ENCODE measurements at places on chromosomes 3 and 15.

DNA sequence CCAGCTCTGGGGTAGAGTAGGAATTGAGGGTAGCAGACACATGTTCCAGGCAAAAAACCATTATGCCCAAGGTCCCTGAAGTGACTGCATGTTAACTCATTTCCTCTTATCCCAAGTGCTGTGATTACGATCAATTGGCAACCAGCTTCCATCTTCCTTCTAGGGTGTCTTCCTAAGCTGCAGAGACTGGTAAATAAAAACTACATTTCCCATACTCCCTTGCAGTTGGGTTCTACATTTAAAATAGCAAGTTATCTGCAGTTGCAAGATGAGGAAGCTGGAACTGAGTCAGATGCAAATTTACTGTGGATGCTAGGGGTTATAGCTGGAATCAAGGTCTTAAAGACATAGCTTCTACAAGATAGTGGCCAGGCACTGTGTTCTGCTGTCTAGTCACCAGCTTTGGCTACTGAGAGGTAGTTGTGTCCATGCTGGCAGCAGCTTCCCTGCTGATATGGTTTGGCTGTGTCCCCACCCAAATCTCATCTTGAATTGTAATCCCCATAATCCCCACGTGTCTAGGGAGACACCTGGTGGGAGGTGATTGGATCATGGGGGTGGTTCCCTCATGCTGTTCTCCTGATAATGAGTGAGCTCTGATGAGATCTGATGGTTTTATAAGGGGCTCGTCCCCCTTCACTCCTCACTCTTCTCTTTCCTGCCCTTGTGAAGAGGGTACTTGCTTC, 51.3 kb upstream of the FBN1 start:
- DNase-seq = no peak

DNA sequence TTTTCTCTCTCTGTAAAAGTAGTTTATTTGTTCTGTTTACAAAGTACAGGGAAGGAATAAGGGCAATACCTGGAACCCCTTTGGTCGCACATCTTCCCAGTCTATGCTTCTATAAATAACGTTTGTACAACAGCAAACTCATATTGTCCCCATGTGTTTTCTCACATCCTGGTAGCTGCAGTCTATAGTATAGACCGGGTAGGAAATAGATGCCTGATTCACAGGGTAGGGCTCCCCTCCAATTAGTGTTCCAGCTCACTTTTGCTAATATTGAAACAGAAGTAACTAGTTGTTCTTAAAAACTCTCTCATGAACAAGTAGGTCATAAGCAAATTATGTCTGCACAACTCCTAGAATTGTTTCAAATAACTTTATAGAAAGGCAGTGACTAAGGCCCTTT, 17.7 kb downstream of the ATG7 start:
- DNase-seq = no peak

- no peak for DNase-seq
Measured at GRCh38 chr3:140545197-140545596, 132.7 kb upstream of the TRIM42 start.

- no peak for DNase-seq
Measured at GRCh38 chr3:64086479-64087252, 63.4 kb upstream of the PSMD6 start.

- peak; percentile 67 for DNase-seq
Measured at GRCh38 chr3:126357295-126358037, at the start of gene KLF15. Gene KLF15 (minus strand): TSS chr3:126357408. CDS start chr3:126352922, 4,486 bp downstream.

DNA sequence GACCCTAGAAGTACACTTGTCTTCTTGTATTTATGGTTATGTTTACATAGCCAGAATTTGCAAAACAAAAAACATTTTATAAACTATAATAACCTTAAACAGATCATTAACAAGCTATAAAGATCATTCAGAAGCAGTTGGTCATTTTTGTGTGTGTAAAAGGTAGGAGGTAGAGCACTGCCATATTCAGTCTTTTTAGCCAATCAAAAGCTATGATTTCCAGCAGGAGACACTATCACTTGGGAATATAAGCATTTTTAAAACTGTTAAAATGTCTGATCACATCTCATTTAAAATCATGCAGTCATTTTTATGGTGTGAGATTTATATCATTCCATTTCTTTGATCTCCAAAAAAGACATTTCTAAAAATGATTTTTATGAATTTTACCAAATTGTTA, 42.6 kb upstream of the ATP2C1 start:
- no peak for DNase-seq

GRCh38 chr15:25770618-25771337, 92.3 kb downstream of the ATP10A start:
- no peak for DNase-seq

GRCh38 chr3:185779461-185779860, 45.4 kb downstream of the IGF2BP2 start:
- no peak for DNase-seq

DNA sequence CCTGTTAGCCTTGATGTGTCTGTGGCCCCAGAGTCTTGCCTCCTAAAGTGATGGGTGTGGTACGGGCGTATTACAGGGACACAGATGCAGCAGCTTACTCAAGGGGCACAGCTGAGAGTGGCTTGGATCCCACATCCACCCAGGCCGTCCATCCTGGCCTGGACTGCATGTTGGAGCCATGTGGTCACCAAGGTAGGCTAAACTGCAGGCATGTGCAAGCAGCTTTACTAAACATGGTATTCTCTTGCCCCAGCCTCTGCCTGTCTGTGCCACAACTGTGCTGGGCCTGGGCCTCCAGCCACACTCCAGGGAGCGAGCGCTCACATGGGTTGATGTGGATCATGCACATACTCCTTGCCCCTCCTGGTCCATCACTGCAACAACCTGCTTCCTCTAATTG, 6.1 kb upstream of the GPR62 start:
- DNase-seq = no peak

GRCh38 chr15:53437366-53437765, 322.1 kb downstream of the WDR72 start:
- DNase-seq = no peak

- no peak for DNase-seq
Measured at GRCh38 chr15:88043396-88043795, 213.1 kb downstream of the NTRK3 start.

DNA sequence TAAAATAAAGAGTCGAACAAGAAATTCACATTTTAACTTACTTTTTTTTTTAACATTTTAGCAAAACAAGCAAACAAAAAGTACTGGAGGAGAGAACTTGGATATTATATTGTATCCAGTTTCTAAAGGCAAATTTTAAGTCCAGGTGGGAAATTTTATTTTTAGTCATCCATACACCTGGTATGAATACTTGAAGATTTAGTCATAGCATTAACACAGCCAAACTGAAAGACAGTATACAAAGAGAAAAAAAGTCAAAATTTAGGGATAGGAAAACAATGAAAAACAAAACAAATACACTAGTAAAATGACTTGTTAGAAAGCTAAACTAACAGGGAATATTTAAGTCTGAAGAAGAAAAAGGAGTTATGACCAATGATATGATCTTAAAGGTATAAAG, 69.1 kb downstream of the PROS1 start:
- DNase-seq = no peak

GRCh38 chr15:38671675-38672254, 107.2 kb upstream of the RASGRP1 start:
- DNase-seq = no peak

DNA sequence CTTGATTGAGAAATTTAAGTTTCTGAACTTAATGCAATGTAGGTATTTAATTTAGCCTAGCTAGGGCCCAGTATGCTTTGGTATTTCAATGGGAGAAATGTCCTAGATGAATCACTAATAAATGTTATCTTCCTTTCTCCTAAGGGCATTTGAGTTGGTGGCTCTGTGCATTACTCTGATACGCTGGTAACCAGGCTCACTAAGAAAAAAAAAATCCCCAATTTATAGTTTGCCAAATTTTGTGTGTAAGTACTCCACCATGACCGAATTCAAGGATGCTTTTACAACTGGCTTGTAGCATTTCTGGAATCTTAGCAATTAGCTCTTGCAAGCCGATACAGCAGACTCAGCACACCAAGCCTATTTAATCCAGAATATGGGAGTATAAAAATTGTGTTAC, 94.6 kb upstream of the LPP start:
- DNase-seq = no peak

DNA sequence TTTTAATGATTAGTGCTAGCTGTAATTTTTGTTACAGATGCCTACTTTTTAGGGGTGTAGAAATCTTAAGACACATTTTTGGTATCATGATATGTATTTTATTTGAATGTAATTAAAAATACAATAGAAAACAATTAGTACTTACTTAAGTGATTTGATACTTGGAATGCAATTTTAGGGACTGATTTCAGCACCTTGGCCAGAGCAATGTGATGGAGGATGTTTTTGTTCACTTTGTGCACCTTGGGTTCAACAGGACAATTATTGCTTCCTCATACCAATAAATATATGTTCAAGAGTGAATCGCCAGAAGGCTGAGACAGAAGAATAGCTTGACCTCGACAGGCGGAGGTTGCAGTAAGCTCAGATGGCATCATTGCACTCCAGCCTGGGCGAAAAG, 22.3 kb downstream of the GMNC start:
- DNase-seq = no peak

DNA sequence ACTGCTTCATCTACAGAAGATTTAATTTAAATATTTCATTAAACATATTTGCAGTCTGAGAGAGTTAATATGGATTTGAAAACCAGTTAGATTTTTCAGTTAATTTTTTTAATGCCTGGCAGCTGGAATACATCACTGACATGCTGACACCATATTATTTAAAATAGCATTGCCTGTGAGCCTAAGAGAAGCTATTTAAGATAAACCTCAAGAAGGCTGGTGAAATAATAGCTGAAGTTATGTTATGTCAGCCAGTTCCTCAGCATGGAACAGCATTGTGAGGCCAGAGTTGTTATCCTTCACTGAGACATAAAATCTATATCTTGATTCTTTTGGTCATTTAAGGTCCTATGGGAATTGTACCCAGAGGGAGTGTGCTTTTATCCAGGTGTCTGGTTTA, 705.2 kb downstream of the NAALADL2 start:
- DNase-seq = no peak

- DNase-seq = no peak
Measured at GRCh38 chr3:184419171-184419570, 39.3 kb downstream of the CHRD start.

GRCh38 chr15:99109555-99110021, 4.7 kb downstream of the SYNM start:
- DNase-seq = no peak

DNA sequence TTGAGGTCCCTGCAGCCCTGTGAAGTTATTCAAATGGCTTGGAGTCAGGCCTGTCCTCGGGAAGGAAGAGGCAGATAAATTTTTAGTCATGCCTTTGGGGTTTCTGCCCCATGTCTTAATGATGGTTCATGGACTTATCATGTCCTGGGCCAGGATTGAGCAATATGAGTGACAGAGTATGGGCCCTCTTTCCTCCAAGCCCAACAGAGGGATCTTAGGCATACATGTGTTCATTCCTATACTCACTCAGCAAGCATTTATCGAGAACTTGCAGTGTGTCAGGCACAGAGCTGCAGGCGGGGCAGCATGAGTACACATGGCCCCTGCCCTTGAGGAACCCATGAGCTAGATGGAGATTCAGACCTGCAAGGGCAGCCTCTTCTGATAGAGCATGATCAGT, 6.2 kb downstream of the ESYT3 start:
- no peak for DNase-seq

- DNase-seq = no peak
Measured at GRCh38 chr15:77187751-77188464, 117.0 kb upstream of the TSPAN3 start.

DNA sequence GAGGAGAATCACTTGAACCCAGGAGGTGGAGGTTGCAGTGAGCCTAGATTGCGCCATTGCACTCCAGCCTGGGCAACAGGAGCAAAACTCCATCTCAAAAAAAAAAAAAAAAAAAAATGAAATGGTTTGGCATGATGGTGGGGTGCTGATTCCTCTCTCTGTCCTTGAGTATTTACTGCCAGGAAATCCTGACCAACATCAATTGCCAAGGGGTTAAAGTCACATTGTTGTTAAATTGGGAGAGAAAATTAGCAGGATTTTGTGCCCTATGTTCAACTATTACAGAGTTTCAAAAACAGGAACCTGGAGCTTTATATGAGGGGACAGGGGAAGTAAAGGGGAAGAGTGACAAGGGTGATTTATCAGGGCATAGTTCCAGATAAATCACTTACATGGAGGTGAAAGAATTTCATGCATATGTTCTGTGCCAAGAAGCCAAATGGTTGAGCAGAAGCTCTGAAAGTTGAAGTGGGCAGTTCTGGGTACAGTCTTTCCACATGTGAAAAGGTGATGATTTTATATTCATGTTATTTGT, 70.5 kb upstream of the TSEN2 start:
- no peak for DNase-seq

DNA sequence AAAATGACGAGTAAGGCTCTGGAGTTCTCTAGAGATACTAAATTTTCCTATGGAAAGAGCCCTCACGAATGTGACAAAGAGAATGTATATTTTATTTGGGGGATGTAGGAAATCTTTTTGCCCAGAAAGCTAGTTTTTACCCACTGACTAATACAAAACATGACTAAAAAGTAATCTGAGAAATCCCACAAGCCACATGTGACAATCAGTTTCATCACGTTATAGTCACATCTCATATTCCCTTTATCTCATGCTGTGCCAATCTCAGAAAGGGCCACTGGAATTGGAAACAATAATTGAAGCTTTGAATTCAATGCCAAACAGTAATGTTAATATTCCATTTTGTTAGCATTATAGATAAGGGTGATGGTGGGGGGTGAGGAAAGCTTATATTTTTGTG, 509.0 kb upstream of the GOLIM4 start:
- DNase-seq = no peak

DNA sequence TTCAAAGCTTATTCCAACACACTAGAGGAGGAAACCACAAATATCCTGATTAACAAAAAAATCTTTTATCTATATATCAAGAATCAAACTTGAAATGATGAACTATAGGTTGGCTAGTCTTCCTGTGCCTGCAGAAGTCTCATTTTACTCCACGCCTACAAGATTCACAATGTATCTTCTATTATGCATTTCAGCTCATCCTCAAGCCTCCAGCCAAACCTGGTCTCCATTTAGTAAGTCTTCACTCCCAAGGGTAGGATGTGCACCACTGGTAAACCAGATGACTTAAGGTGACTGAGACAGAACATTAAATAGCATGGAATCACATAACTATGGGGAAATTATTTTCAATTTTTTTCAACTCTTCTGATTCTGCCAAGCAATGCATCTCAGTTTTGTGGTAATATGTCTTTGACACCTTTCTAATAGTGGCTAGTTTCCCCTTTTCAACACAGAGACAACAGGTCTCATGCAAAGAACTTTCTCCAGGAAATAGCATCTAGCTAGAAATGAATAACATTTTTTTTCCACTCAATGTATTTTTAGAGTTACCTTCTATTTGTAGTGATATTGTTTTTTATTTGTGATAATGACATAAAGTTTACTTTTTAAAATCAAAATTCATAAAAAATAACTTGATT, 166.9 kb downstream of the TNIK start:
- DNase-seq = no peak

GRCh38 chr3:158018462-158018861, 87.8 kb downstream of the SHOX2 start:
- DNase-seq = no peak

GRCh38 chr15:66779331-66780009, 77.4 kb downstream of the SMAD6 start:
- no peak for DNase-seq

GRCh38 chr15:64102497-64102896, 6.7 kb downstream of the SNX1 start:
- DNase-seq = no peak
